ENCODE measurements at places on chromosomes 3 and 15. TPM values are rescaled to one million over a fixed set of nuclear protein-coding genes. Genes with fewer than 3 reads are reported as not detected.

Gene CAPN7
- polyA plus RNA-seq = 54.8 TPM

Gene MUC20
- polyA plus RNA-seq = 31.5 TPM

GRCh38 chr15:68421798-68422402, 10.1 kb downstream of the ITGA11 start:
- no peak for DNase-seq

Gene VEPH1
- 64.6 TPM for polyA plus RNA-seq

- DNase-seq = no peak
These were observed 133.5 kb upstream of the STT3B start for GRCh38 chr3:31399271-31399670.

DNA sequence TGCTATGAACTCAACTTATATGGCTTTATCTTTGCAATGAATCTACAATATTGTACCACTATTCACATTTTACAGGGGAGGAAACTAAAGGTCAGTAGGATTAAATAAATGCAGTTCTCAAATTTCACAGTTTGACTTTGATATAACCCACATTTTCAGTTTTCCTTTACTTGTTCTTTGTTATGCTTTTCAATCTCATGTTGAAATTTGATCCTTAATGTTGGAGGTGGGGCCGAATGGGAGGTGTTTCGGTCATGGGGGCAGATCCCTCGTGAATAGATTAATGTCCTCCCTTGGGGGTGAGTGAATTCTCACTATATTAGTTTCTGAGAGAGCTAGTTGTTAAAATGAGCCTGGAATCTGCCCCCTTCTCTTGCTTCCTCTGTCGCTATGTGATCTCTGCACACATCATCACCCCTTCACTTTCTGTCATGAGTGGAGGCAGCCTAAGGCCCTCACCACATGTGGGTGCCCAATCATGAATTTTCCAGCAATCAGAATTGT, 44.7 kb downstream of the CD200 start:
- no peak for DNase-seq
